ENCODE measurements at places on chromosomes 2 and 18.

GRCh38 chr2:96389736-96390135 lies 54.2 kb downstream of the NCAPH start:
- DNase-seq, result peak; percentile 50

DNA sequence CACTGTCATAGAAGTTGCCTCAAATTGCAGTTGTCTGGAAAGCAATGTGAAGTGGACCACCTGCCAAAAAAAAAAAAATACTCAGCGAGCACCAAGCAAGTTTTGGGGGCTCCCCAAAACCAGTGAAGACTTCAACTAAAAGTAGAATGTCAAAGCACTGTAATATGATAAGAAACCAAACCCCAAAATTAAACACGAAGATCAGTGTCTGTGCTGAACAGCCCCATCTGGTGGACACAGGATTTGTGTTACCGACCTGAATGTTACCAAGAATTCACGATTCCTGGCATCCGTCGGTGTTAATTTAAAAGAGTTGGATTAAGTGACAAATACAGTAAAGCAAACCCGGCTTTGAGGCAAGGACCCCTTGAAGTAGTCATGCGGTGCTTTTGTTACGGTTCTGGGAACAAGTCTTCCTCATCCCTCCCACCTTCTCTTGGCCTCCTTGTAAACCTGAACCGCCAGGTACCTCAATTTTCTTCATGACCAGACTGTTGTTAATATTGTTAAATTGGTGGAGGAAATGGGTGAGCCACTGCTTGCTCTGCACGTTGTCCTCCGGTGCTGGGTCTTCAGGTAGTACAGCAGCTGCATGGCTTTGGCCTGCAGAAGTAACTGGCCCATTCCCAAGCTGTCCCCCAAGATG lies 31.3 kb upstream of the SSB start:
- DNase-seq, result peak; percentile 60

GRCh38 chr18:50649821-50650220 lies 89.9 kb downstream of the MAPK4 start:
- DNase-seq, result no peak

GRCh38 chr18:63249771-63250170 lies 69.8 kb downstream of the BCL2 start:
- DNase-seq, result no peak

GRCh38 chr2:47023332-47023731 lies 107.7 kb upstream of the MCFD2 start:
- no peak for DNase-seq

DNA sequence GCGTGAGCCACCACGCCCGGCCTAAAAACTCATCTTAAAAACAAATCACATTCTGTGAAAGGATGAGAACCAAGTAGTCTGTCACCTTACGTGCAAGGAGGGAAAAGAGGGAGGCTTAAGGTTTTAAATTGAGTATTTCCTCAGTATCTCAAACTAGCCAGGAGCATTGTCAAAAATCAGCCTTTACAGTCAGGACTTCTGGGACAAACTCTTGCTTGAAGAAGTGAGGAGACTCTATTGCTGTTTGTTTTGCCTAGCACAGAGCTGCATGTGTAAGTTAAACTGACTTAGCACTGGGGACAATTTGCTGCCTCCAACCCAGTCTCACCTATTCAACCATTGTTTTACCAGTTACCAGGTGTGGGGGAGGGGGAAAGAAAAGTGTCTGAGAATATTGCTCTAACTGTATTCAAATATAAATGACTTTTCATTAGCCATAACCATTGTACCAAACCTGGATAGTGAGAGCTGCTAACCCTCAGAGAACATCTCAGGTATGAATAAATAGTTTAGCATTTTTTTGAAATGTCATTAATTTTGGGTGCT lies 3.6 kb downstream of the INO80D start:
- no peak for DNase-seq

GRCh38 chr18:32469691-32470459 lies 807 bp downstream of the GAREM1 start:
- peak; percentile 9 for DNase-seq

DNA sequence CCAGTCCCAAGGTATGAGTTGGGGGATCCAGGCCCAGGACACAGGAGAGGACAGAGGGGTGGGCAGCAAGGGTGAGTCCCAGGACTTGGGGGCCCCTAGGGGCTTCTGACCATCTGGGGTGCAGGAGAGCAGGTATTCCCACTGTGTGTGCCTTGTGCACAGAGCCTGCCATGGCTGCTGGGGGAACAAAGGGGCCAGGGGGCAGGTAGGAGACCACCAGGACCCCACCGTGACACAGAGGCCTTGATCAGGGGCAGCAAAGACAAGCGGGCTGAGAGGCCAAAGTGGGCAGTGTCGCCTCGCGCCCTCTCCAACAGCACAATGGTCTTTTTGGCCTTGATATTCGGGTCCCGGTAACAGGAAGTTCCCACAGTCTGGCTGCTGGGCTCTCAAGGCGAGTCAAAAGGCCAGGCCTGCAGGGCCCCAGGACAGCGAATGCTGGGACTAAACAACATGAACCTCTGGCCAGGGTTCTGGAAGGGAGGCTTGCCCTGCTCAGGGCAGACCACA lies 12.3 kb upstream of the GPR17 start:
- no peak for DNase-seq

DNA sequence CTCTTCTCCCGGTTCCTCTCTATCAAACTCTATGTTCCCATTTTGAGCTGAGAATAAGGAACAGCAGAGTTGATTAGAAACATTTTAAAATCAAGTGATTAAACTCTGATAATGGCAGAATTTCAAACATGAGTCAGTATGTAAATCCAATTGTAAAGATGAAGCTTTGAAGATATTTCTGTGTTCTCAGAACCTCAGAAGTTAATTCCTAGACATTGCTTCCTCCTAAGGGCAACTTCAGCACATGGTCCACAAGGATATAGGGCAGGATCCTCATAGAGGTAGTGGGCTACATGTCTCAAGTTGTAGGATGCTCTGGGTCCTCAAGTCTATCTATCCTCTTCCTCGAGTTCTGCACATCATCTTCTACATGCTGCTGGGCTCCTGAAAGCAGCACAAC lies 46.3 kb downstream of the QPCT start:
- DNase-seq, result no peak

GRCh38 chr18:13585379-13586153 lies 140.8 kb downstream of the FAM210A start:
- DNase-seq, result peak; percentile 80

GRCh38 chr18:6646801-6647200 lies 82.7 kb upstream of the ARHGAP28 start:
- DNase-seq, result no peak

- no peak for DNase-seq
Observed at GRCh38 chr2:168034616-168035015, 212.8 kb downstream of the STK39 start.

- DNase-seq, result peak; percentile 6
Observed at GRCh38 chr2:201507725-201508124, 56.2 kb downstream of the STRADB start.

- DNase-seq, result no peak
Observed at GRCh38 chr2:158228943-158229508, 127.3 kb downstream of the UPP2 start.

DNA sequence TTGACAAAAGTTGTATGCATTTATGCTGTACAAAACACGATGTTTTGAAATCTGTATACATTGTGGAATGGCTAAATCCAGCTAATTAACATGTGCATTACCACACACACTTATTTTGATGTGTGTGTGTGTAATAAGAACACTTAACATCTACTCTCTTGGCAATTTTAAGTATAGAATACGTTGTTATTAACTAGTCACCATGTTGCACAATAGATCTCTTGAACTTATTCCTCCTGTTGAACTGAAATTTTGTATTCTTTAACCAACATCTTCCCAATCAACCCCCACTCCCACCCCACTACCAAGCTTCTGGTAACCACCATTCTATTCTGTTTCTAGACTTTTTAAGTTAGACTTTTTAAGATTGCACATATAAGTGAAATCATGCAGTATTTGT lies 16.3 kb upstream of the SP3 start:
- DNase-seq, result no peak

GRCh38 chr2:219419331-219420197 lies 1.4 kb downstream of the DES start:
- peak; percentile 9 for DNase-seq

DNA sequence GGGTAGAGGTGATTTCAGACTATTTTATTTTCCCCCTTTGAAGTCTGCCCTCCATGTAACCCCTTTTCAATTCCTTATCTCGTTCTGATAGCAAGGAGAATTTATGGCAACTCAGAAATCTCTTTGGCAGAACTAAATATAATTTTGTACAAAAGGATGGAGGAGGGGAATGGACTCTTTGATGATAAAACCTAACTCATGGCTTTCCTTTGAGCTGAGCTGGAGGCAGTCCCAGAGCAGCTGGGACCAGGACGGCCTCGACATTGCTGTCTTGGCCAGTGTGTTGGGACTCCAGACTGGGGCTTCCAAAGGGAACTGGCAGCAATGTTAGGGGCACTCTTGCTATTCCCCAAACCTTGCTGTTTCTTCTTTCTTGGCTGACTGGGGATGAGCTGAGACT lies 47.7 kb downstream of the PAX8 start:
- no peak for DNase-seq

DNA sequence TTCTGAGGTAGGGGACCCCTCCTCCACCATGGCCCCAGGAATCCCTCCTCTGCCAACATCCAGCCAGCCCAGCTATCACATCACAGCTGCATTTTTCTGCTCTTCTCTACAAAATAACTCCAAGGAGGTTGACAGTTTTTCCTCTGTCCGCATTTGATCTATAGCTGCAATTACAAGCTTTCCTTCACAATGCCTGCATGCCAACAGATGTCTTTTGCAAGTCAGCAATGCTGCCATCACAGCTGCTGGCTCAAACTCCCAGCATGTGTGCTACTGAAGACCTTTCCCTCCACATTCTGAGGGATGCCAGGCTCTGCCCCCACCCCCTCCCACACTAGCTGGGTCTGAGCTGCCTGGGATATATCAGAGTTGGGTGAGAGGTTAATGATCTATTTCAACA lies 51.7 kb downstream of the MCFD2 start:
- no peak for DNase-seq

GRCh38 chr2:27369471-27370025 lies 590 bp downstream of the EIF2B4 start:
- DNase-seq, result peak; percentile 45

DNA sequence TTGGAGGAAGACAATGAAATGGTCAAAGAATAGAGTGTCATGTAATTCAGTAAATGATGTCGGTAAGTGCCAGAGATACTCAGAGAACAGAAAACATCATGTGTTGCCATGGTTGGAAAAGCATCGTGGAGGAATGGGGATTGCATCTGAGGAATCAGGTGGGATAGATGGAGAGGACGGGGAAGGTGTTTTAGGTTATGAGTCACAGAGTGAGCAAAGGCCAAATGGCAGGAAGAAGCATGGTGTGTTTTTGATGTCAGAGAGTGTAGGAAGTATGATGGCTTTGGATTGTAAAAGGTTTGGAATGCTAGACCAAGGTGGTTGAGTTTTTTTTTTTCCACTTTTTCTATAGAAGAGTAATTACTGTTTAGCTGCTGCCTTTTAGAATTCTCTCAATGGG lies 27.5 kb upstream of the CD28 start:
- DNase-seq, result no peak

DNA sequence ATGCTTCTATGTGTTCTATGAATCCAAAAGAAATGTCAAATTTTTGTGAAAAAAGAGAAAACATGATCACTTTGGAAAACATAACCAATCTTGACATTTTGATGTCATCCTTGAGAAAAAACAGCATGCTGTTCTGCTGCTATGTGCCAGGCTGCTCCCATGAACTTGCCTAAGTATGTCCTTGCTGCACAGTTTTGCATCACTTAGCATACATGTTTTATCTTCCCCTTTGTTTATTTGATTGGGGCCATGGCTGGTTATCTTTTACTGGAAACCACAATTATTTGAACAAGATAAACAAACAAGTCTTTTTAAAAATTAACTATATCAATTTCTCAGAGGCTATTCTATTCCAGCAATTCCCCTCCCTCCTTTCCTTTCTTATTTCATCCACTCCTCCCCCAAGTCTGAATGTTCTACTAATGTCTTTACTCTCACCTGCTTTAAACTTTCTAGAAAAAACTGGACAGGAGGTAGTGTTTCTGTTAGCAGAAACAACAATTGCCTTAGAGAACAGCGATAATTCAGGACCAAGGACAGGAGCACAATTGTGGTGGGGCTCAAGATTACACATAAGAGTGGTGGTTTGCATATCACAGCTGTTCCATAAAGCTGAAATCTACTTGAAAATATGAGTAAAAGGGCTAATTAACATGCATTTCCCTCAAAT lies 6.7 kb downstream of the AOX1 start:
- no peak for DNase-seq

DNA sequence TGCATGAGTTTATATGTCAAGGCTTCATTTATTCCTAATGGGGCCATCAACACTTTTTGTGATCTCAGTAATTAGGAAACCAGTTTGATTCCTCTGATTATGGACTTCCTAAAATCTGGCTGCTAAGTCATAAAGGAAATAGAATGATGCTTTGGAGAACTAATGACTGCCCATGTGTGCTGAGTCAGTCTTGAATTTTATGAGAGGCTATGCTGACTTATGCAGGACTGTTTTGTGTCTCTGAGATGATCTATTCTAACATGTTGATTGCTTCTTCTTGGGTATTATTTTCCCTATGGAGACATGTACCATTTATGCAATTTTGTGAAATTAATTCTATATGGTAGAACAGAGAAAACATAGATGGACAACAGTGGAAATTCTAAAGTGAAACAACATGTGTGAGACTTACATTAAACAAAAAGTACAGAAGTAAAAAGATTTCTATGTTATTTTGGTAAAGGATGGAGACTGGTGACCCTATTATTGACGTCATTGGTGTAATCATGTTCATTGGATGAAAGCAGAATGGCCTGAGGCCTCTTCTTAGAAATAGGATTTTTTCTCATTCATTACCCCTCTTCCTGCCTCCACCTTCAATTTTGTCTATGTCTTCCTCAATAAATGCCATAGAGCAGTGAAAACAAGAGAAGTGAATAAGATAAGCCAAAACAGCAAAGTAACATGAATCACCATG lies 1658.2 kb upstream of the PIK3C3 start:
- no peak for DNase-seq

DNA sequence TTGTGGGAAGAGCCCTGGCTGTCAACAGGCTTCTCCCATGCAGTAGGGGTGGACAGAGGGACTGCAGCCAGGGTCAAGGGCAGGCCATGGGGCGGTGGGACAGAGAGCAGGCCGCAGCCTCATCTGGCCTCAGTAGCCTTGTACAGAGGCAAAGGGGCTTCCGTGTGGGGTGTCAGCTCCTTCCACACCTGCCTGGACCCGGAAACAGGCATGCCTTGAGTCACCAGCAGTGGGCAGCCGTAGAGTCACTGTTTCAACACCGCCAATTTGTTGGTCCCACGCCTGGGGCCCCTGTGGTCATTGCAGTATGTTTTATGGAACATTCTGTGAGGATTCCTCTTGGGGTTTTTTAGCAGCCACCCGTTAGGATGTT lies 173.0 kb downstream of the SMAD7 start:
- peak; percentile 32 for DNase-seq

DNA sequence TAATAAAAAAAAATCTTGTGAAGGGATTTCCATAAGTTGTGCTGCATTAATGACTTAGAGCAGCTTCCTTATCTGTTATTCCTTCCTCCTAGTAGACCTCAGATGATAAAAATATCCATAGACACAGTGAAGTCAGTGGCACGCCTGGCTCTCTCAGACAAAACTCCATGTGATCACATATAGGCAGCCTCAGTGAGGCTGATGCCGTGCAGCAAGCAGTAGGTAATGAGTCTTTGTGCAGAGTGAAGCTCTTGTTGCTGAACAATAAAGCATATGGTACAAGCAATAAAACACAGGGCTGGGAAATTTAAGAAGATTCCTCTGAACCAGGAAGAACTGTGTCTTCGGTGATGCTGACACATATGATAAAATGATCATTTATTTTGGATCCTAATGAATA lies 102.7 kb downstream of the CSRNP3 start:
- no peak for DNase-seq
